Cortex of kidney (tissue), 1 donor: ENCODE measurements at places on chromosomes 5 and 9.

DNA sequence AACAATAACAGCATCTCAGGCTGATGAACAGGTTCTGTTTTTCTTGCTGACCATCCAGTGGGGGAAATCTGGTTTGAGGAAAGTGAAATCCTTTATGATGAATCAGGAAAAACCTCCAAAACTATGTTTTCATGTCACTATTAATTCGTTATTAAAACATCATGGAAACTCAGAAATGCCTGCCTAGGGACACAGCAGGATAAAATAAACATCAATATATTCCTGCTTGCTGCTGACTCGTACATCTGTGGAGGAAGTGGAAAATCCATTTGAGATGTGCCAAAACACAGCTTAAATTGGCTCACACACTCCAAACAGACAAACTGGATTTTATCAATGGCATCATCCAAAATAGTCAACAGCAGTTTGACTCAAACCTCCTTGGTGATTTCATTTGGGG, 53.0 kb downstream of the TEK start:
- no peak for DNase-seq

- DNase-seq, result no peak
Observed at GRCh38 chr5:138352722-138353559, 456 bp downstream of the KDM3B start.

DNA sequence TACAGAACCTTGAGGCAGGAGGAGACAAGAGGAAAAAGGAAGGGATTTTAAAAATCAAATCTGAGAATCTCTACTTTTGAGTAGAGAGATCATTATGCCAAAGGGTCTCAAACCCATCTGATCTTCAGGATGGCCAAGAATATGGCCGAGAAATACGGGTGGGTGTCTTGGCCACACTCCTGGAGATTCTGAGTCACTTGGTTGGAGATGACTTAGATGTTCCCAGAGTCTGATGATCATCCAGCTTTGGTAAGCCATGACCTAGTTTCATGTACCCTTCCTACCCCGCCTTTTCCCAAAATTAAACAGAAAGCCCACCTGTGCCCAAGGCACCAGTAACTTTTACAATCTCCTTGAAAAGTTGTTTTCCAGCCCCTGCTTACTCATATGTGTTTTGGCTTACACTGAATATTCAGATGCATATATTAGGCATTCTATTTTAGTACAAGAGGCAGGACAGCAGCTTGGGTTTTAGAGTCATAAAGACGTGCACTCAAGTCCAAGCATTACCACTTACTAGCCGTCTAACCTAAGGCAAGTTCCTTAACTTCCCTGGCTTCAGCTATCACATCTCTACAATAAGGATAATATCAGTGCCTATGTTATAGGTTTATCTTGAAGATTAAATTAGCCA, 167.0 kb upstream of the GPR151 start:
- no peak for DNase-seq

DNA sequence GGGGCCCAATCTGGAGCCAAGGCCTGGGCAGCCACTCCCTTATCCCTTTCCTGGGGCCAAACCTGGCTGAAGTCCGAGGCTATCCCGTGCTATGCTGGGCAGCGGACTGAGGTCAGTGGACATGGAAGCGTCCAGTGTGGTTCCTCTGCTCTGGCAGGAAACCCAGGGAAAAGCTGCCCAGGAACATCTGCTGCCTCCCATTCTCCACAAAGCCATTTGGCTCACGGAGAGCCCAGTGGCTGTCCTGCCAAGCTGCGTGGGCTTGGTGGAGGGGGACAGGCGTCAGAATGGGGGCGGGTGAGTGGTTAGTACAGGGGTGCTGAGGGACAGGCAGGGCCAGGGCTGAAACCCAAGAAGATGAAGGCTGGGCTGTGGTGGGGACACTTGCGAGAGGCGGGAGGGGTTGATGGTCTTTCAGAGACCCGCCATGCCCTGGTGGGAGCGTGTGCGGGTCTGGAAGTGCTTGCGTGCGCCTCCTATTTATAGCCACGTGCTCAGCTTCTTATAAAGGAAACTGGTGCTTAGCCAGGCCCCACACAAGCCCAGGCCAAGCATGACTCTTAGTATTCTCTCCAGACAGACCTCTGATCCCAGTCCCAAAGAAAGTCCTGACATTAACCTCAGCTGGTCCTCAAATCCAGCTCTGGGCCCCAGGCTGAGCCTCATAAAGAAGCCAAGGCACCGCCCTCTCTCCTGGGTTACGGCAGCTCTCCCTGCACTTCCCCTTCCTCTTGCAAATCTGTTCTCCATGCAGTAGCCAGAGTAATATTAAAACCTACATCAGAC, 9.4 kb upstream of the SLC6A7 start:
- no peak for DNase-seq

DNA sequence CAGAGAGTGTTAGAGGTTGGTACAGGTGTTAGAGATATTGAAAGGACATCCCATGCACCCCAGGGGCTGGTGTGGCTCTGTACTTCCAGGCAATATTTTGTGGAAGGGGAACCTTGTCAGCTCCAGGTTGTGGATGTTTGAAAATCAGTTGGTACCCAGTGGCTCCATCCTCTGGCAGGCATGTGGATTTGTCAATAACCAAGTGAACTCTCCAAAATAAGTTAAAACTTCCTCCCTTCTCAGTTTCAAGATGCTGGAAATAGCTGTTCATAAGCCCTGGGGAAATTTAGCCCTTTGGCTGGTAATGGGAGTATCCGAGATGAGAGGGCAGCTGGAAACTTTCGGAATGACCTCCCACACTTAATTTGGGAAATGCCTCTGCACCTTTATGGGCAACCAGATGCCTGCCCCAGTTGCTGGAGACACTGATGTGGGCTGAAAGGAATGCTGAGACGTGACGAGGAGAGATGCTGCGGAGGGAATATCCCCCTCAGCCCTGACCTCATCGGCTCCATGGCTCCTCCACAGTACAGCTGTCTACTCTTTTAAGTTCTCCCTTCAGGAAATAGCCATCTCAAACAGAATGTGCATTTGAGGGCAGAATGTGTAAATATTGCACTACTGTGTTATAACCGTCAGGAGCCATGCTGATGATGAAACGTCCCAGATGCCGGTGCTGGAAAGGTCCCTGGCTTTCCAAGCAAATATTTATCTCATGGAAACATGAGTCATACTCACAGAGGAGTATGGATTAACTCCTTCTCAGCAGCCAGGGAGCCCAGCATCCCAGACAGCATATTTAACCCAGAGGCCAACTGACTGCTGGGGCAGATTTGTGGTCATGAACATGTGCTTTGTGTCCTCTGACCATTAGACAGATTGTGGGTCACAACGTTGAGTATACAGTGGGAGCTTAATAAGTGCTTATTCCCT, 29.5 kb downstream of the TGFBI start:
- no peak for DNase-seq

- DNase-seq, result no peak
Observed at GRCh38 chr5:53067641-53068040, 41.9 kb downstream of the MOCS2 start.

GRCh38 chr5:173065155-173065554, 9.0 kb downstream of the CREBRF start:
- no peak for DNase-seq

GRCh38 chr5:179901462-179901861, 6.2 kb downstream of the TBC1D9B start:
- no peak for DNase-seq

DNA sequence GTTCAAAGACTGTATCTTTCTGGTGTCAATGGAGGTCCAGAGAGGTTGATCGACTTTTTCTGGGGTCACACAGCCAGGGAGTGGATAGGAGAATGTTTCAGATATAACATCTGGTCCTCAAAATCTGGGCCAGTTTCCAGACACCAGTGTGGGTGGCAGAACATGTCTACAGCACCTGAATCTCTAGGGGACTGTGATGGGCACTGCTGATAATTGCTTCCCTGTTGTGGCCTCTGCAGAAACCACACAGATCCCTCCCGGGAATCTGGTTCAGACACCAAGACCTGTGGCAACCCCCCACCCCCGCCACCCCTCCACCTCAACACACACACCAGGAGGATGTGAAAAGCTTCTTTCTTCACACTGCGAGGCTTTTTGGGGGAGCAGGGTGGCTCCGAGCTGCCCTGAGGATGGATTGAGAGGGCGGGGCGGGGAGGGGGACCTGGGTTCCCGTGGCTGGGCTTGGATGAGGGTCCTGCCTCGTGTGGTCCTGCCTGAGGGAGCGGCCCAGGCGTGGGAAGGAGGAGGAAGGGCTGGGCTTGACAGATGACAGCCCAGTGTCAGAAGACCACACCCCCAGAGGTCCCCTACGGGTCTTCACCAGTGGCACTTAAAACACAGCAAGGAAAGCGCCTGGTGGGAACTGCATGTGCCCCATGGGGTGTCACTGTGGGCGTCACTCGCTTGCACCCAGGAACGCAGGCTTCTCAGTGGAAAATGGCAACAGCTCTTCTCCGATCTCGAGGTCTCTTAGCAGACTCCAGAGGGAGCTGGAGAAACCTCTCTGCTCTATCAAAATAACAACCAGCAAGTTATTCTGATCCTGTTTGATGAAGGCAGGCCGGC, 55.2 kb downstream of the TRIP13 start:
- no peak for DNase-seq

DNA sequence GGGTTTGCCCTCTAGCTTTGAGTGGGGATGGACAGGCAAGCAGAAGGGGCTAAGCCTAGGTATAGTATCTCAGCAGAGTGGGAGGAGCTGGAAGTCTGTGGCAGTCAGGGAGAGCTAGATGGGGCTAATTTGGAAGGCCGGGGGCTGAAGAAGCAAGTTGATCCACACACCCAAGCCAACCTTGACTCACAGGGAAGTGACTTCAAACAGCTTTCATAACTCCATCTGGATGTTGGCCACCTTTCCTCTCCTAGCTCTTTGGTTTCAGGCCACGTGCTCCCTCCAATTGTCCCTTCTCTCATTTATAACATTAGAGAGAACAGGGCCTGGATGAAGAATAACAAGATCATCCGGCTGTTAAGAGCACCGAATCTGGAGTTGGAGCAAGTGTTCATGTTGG, 36.8 kb downstream of the EGR1 start:
- DNase-seq, result no peak

- DNase-seq, result no peak
Observed at GRCh38 chr5:133993185-133993936, 11.4 kb downstream of the VDAC1 start.

- DNase-seq, result no peak
Observed at GRCh38 chr9:116546711-116547581, 140.2 kb upstream of the TRIM32 start.

DNA sequence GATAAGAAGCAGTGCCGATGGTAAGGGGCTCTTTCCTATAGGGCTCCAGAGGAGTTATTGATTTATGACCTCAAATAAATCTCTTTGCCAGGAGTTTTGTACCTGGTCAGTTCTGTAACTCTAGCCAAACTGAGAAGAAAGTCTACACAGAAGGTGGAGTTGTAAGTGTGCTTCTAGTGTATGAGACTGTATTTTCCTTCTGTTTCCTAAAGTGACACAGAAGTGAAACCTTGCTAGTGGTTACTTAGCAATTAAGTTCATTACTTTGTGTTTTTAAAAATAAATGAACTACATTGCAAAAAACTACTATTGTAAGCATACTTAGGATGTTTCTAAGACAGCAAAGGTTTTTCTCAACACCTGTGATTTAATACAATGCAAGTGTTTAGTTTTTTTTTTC, 48.7 kb upstream of the ACTBL2 start:
- DNase-seq, result no peak

- DNase-seq, result no peak
Observed at GRCh38 chr9:33318225-33318624, 27.9 kb downstream of the NFX1 start.

GRCh38 chr9:32906213-32906612, 95.2 kb downstream of the APTX start:
- DNase-seq, result no peak

DNA sequence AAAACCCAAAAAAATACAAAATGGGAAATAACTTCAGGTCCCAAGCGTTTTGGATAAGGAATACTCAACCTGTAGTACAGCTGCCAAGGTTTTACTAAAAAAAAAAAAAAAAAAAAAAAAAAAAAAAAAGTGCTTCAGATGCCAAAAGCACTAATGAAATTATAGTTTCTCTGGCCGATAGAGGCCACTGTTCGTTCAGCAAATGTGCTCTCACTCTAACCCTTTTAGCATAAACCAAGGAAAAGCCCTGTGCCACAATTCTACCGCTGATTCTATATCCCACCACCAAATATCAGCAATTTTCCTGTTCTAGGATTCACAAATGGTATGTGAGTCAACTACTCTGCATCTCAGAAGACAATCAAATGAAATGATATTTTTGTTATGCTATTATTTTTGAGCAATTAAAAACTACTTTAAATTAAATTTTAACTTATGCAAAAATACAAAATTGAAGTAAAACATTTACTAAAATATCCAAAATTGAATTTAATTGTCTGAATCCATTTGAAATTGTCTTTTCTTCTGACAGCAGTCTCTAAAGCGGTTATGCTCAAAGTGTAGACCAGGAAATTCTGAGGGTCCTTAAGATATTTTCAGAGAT, 79.8 kb downstream of the RICTOR start:
- no peak for DNase-seq

DNA sequence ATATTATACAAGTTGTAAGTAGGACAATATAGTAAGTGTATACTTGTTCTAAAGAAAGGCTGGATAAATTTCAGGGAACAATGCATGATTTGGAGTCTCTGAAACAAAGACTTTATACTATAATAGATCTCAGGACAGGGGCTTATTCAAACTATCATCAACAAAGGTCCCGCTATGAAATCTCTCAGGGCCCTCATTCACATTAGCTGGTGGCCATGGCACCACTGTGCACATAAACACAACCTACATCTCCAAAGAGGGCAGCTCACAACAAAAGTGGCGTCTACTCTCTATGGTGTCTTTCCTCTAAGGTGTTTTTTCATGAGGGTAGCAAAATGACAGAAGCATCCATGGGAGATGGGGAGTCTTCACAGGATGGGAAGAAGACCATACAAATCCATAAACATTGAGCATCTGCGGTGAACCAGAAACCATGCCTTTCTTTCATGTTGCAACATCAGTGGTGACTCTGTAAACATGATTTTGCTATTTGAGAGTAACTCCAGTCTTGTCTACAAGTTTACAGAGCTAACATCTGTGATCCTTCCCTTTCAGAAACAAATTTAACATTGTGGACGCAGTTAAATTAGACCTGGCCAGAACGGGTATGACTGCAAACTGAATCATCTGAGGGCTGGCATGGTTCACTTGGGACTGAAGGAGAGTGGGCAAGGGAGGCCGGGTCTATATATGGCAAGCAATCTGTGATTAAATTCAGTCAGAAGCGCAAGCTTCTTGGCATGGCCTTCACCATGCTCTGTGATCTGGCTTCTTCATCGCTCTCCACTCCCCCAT, 5.5 kb downstream of the TTLL11 start:
- DNase-seq, result no peak

GRCh38 chr5:8184455-8185063, 315.6 kb downstream of the MTRR start:
- DNase-seq, result no peak

DNA sequence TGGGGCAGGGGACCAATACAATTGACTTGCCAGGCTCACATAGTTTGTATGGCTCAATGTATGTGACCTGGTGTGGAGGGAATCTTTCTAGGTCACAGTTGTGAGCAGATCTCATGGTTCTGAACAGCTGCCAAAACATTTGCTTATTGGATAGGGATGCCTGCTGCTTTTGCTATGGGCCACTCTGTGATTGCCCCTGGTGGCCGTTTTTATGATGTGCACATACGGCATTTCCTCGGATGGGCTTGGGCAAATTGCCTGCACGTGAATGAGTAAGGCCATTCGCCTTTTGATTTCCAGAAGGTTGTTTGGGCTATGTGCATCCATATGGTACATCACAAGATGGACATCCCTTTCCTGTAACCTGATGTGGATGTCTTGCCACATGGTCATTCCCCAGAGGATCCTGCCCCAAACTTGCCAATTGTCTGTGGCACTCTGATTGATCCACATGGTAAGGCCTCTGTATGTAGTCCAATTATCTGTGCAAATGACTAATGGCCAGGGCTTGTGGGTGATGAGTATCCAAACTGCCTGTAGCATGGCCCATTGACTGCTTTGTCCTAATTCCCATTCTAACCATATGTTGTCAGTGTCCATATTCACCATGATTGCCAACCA, 10.7 kb upstream of the SLC22A4 start:
- no peak for DNase-seq
